ENCODE measurements at places on chromosomes 12 and 14.

DNA sequence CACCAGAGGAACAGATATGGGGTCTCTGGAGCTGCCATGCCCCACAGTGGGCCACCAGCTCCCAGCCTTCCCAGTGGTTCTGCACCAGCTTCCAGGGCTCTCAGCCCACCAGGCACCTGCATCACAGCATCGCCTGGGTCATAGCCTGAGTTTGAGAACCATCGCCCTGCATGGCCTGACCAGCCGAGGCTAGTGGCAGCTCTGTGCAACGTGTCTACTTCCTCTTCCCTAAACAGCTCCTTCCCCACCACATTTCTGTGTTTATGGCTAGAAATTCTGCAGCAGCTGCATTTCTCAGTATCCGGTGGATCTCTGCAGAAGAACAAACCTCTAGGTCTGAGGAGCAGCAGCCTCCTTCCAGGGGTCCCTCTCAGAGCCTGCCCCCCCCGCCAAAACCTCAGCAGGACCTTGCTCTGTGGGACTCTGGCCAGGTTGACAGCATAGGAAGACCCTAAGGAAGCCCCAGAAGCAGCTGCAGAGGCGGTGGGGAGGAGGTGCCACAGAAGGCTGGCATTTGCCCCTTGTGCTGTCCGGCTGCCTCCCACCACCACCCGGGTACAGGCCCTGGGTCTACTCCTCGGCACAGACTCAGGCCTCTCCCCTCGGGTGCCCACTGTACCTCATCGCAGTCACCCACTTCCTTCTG lies 47.7 kb downstream of the PSMA6 start:
- no peak for DNase-seq

DNA sequence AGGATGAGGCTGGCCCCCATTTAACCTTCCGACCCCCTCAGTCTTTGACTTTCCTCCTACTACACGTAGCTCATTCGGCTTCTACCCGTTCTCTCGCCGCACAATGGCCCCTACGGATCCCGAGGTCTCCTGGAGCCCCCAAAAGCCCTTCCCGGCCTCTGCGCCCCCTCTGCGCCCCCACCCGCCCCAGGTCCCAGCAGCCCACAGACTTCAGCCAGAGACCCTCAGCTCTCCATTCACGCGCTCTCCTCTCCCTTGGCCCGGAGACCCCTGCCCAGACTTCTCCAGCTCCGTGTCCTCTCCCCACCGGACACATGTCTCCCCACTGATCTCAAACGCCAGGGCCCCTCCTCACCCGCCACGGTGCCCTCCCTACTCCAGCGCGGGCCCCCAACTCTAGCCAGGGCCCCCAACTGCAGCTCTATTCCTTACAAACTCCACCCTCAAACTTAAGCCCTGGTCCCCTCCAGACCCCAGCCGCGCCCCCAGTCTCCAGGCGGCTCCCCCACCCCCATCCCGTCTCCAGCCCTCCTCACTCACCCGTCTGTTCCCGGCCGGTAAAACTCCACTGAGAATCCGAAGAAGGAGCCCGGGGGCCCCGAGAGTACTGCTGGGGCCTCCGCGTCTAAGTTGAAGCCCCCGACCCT lies 502 bp downstream of the ITGA5 start:
- no peak for DNase-seq

DNA sequence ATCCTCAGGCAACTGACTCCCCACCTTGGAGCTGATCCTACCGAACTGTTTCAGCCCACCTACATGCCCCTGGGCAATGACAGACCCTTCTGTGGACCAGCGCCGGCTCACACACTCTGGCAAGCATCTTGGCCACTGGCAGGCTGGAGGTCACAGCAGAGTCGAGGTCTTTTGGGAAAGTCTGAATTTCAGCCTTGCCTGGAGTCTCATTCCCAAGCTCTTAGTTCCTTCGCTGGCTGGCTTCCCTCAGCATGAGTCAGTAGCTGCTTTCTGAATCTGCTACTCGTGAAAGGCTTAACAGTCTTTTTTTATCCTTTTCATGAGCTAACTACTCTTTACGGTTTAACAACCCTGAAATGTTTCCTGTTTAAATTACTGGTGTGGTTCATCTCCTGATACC lies 44.5 kb downstream of the ASCL4 start:
- peak; percentile 7 for DNase-seq

DNA sequence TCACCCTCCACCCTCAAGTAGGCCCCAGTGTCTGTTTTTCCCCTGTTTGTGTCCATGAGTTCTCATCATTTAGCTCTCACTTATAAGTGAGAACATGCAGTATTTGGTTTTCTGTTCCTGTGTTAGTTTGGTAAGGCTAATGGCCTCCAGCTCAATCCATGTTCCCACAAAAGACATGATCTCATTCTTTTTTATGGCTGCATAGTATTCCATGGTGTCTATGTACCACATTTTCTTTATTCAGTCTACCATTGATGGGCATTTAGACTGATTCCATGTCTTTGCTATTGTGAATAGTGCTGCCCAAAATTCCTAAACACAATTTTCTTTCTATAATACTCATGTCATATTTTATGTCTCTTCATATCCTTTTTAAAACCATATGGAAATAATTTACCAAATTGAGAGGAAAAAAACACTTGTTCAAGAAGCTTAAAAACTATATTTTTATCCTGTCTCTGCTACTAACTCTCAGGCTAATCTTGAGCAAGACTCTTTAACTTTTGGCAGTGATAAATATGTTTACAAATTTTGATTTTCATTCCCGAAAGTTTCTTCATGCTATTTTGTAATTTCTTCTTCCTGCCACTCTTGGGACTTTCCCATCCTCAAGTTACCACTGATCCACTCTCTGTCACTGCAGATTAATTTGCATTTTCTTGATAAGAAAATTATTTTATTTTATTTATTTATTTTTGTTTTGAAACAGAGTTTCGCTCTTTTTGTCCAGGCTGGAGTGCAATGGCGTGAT lies 28.0 kb upstream of the OSBPL8 start:
- peak; percentile 72 for DNase-seq

- DNase-seq = no peak
These were observed 338.0 kb upstream of the FKBP4 start for GRCh38 chr12:2456813-2457186.

DNA sequence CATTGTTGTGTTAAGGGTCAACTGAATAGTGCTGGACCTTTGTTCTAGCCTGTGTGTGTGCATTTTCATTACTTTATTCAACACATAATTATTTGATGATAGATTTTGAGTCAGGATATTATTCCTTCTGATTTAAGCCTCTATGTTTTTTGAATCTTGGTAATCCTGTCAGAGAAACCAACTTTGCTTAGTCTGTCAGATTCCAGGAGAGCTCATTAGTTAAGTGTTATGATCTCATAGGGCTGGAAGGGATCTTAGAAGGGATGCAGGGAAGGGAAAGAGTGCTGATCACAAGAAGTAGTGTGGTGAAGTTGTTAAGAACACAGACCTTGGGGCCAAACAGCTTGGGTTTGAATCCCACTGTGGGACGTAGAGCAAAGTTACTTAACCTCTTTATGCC lies 52.9 kb downstream of the SCN8A start:
- no peak for DNase-seq

Measured in fibroblast of pulmonary artery (primary cell).